ENCODE measurements at places on chromosomes 13 and 19.

- DNase-seq: no peak
Measured at GRCh38 chr13:97753942-97754670, 199.4 kb upstream of the IPO5 start.

DNA sequence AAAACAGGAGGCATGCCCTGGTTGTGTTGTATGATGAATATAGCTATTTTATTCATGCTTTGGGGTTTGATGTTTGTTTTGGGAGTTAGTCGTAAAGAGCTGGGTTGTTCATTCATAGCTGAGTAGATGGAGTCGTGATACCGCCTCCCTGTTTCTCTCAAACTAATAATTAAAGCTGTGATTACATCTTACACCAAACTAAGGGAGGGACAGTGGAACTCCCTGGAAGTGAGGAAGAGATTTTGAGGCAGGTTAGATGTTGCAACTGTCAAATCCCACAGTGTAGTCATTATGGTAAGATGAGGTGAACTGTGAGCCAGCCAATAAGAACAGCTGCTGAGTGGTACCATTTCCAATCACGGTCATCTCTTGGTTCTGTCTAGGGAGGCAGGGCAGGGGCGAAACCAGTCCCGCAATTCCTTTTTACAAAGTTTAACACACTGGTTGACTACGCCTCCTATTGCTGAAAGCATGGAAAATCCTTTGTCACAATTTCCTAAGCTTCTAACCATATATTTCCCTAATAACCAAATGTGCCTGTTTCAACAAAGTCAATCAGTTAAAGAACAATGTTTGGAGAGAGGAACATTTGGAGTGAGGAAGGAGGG, 207.6 kb upstream of the SERP2 start:
- no peak for DNase-seq

DNA sequence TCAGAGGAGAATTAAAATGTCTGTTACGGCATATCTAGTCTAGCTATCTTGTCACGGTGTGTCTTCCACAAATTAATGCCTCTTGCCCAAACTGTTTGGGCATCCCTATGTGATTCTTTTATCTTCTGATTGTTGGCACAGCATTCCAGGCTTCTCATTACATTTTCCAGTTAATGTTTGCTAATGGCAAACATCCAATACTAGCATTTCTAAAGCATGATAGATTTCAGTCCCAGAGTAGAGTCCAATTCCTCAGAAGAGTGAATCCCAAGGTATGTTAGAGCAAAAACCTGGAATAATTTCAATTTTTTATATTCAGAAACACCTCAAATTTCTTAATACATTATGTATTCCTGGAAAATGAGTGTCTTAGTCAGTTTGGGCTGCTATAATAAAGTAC, 684.5 kb upstream of the SLITRK1 start:
- no peak for DNase-seq

- no peak for DNase-seq
Measured at GRCh38 chr19:21498651-21499050, 6.8 kb upstream of the ZNF429 start.

- peak; percentile 30 for DNase-seq
Measured at GRCh38 chr19:38917921-38918491, 6.0 kb upstream of the CCER2 start.

GRCh38 chr19:4966591-4966990, 2.3 kb upstream of the KDM4B start:
- DNase-seq: no peak
